ENCODE measurements at places on chromosomes 6 and 20. TPM values are rescaled to one million over a fixed set of nuclear protein-coding genes. Genes with fewer than 3 reads are reported as not detected.
A peak's percentile ranks its signal among the peaks of the same experiment; 100 is the strongest.

- no peaks in the 10 kb centered on the region for H3K4me1 ChIP-seq
- no peak for DNase-seq
- H3K27me3 ChIP-seq: no peaks in the 10 kb centered on the region
- H3K4me3 ChIP-seq: no peak overlapping the region
- H3K36me3 ChIP-seq: no peaks in the 10 kb centered on the region
These were observed 556.2 kb downstream of the CBLN4 start for GRCh38 chr20:55449091-55449490.

DNA sequence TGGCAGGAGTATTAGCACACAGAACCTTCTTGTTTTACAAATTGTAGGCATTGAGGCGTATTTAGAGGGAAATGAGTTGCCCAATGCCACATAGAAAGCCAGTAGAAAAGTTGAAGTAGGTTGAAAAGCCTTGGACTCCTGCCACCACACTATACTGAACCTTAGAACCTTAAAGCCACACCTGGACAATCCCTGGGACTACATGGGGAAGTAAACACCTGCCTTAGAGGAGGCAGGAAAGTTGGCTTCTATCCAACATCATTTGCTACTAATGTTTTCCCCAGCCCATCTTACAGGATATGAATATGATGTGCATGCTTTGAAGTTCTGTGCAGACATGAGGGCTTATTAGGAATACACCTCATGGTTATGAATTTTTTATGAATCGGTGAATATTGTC is 5.3 kb upstream of the EPPIN start:
- H3K4me3 ChIP-seq: no peak overlapping the region
- H3K4me1 ChIP-seq: no peaks in the 10 kb centered on the region
- no peaks in the 10 kb centered on the region for H3K27me3 ChIP-seq
- no peak overlapping the region for H3K27ac ChIP-seq
- no peak for DNase-seq

DNA sequence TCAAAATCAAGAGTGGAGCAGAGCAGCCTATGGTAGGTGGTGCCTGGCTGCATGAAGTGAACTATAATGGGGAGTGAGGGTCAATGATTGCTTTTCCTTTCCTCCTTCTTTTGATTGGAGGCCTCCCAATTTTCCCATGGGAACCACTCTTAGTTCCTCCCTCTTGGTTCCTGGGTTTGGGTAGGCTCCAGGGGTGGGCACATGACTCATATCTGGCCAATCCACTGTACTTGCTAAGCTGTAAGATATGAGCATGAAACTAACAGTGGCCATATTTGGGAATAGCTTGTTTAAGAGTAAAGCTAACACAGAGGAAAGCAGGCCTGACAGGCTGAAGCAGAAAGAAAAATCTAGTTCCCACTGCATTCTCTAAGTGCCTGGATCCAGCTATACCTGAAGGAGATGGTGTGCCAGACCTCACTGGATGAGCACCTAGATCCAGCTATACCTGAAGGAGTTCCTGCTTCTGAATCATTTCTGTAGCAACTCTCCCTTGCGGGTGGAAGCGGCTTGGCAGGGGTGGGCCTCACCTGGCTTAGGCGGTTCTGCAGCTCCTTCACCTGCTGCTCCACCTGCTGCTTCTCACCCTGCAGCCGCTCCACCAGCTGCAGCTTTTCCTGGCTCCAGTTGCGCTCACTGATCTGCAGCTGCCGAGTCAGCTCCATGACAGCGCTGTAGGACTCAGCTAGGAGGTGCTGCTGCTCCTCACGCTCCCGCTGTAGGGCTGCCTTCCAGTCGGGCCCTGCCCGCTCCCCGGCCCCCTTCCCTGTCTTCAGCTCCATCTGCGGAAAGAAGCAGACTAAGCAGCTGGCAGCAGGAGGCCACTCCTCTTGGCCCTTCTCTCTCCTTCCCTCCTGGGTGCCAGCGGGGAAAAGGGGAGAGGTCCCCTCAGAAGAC is 29.0 kb upstream of the DSN1 start:
- DNase-seq: peak; percentile 75
- peaks cover 30% of the 10 kb centered on the region for H3K36me3 ChIP-seq
- H3K4me1 ChIP-seq: peaks cover 3% of the 10 kb centered on the region

- H3K4me3 ChIP-seq: no peak overlapping the region
- H3K27ac ChIP-seq: peak overlapping the region; percentile 10
- peaks cover 3% of the 10 kb centered on the region for H3K4me1 ChIP-seq
- no peaks in the 10 kb centered on the region for H3K27me3 ChIP-seq
- no peaks in the 10 kb centered on the region for H3K36me3 ChIP-seq
- DNase-seq: peak; percentile 70
These were observed 57.6 kb upstream of the TIAM2 start for GRCh38 chr6:154937306-154938220.

- no peaks in the 10 kb centered on the region for H3K27me3 ChIP-seq
- no peak overlapping the region for H3K27ac ChIP-seq
- peak; percentile 31 for DNase-seq
- H3K4me3 ChIP-seq: no peak overlapping the region
These were observed 62.5 kb downstream of the AHI1 start for GRCh38 chr6:135434991-135435390.

- no peak overlapping the region for H3K4me3 ChIP-seq
- no peak for DNase-seq
- H3K27me3 ChIP-seq: no peaks in the 10 kb centered on the region
These were observed 323.1 kb upstream of the AGPAT4 start for GRCh38 chr6:161596807-161597520.

- peak; percentile 92 for DNase-seq
- H3K36me3 ChIP-seq: no peaks in the 10 kb centered on the region
- H3K27ac ChIP-seq: no peak overlapping the region
- H3K4me3 ChIP-seq: no peak overlapping the region
These were observed 29.9 kb upstream of the PREP start for GRCh38 chr6:105432797-105433196.

- H3K4me1 ChIP-seq: peaks cover 13% of the 10 kb centered on the region
- no peaks in the 10 kb centered on the region for H3K27me3 ChIP-seq
- H3K27ac ChIP-seq: peak overlapping the region; percentile 99
- peak overlapping the region; percentile 14 for H3K4me3 ChIP-seq
These were observed 223.2 kb upstream of the ECI2 start for GRCh38 chr6:4358414-4359107.

- DNase-seq: peak; percentile 97
- no peaks in the 10 kb centered on the region for H3K4me1 ChIP-seq
- H3K27me3 ChIP-seq: no peaks in the 10 kb centered on the region
- H3K36me3 ChIP-seq: no peaks in the 10 kb centered on the region
These were observed 712.9 kb upstream of the MAP3K7 start for GRCh38 chr6:91299544-91300491.

DNA sequence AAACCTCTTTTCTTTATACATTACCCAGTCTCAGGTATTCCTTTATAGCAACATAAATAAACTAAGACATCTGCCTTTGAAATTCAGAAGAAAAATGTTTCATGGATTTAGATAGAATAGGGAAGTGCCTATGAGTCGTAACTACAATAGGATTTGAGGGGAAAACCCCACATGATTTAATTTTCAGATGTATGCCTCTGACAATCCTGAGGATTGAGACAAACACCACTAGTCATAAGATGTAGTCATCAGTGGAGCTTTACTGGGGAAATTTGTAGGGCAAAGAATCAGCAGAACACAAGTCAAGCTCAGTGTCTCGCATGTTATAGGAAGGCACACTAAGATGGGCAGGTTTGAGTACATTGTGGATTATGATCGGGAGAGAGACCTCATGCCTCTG is 566.4 kb downstream of the BMP2 start:
- no peak overlapping the region for H3K4me3 ChIP-seq
- H3K27me3 ChIP-seq: no peaks in the 10 kb centered on the region
- DNase-seq: no peak
- H3K27ac ChIP-seq: no peak overlapping the region
- no peaks in the 10 kb centered on the region for H3K36me3 ChIP-seq

- no peaks in the 10 kb centered on the region for H3K27me3 ChIP-seq
- peak overlapping the region; percentile 81 for H3K4me3 ChIP-seq
- H3K36me3 ChIP-seq: no peaks in the 10 kb centered on the region
These were observed 1.1 kb downstream of the RNASET2 start for GRCh38 chr6:166955121-166955864.

- H3K4me1 ChIP-seq: no peaks in the 10 kb centered on the region
- no peak for DNase-seq
- H3K36me3 ChIP-seq: no peaks in the 10 kb centered on the region
These were observed at the start of gene SIRPB1 for GRCh38 chr20:1619861-1620444. Gene SIRPB1 (minus strand): TSS chr20:1620009. CDS start chr20:1619944, 65 bp downstream.

GRCh38 chr6:83597511-83597910 is 85.2 kb downstream of the PRSS35 start:
- H3K4me3 ChIP-seq: no peak overlapping the region
- no peaks in the 10 kb centered on the region for H3K27me3 ChIP-seq
- DNase-seq: no peak
- no peaks in the 10 kb centered on the region for H3K4me1 ChIP-seq

- H3K27ac ChIP-seq: peak overlapping the region; percentile 27
- H3K27me3 ChIP-seq: no peaks in the 10 kb centered on the region
- no peaks in the 10 kb centered on the region for H3K36me3 ChIP-seq
- peak; percentile 72 for DNase-seq
- H3K4me1 ChIP-seq: peaks cover 3% of the 10 kb centered on the region
These were observed 671.2 kb downstream of the COL12A1 start for GRCh38 chr6:74534465-74535211.

- H3K27me3 ChIP-seq: no peaks in the 10 kb centered on the region
- no peaks in the 10 kb centered on the region for H3K36me3 ChIP-seq
- H3K4me1 ChIP-seq: peaks cover 17% of the 10 kb centered on the region
- no peak overlapping the region for H3K4me3 ChIP-seq
- DNase-seq: peak; percentile 46
These were observed 28.4 kb downstream of the WRNIP1 start for GRCh38 chr6:2793534-2794151.

- no peaks in the 10 kb centered on the region for H3K36me3 ChIP-seq
- no peak for DNase-seq
- H3K4me1 ChIP-seq: no peaks in the 10 kb centered on the region
- H3K27me3 ChIP-seq: peaks cover 3% of the 10 kb centered on the region
- no peak overlapping the region for H3K27ac ChIP-seq
- no peak overlapping the region for H3K4me3 ChIP-seq
These were observed 202.0 kb upstream of the GMDS start for GRCh38 chr6:2447318-2447920.

GRCh38 chr6:105320271-105320670 is 82.6 kb downstream of the PREP start:
- no peak overlapping the region for H3K27ac ChIP-seq
- no peaks in the 10 kb centered on the region for H3K27me3 ChIP-seq
- no peak overlapping the region for H3K4me3 ChIP-seq

- H3K27me3 ChIP-seq: no peaks in the 10 kb centered on the region
- H3K4me3 ChIP-seq: no peak overlapping the region
- no peak for DNase-seq
- no peaks in the 10 kb centered on the region for H3K36me3 ChIP-seq
- no peaks in the 10 kb centered on the region for H3K4me1 ChIP-seq
These were observed 912.2 kb upstream of the ADGRB3 start for GRCh38 chr6:67722861-67723261.

- peaks cover 6% of the 10 kb centered on the region for H3K27me3 ChIP-seq
- no peak for DNase-seq
- no peak overlapping the region for H3K4me3 ChIP-seq
- H3K27ac ChIP-seq: no peak overlapping the region
These were observed 80.5 kb downstream of the TMEM242 start for GRCh38 chr6:157242791-157243190.

Gene TFEB
- total RNA-seq: 5.6 TPM

Gene BTNL2
- total RNA-seq: not detected

Gene HSPA1A
- 111 TPM for total RNA-seq

Gene PRR18
- not detected for total RNA-seq

Gene APCDD1L
- 0.99 TPM for total RNA-seq

Gene ZBTB9
- 4.9 TPM for total RNA-seq

Gene TMEM200A
- total RNA-seq: 44.2 TPM

Gene GCLC
- total RNA-seq: 35.4 TPM

Gene WFDC13
- total RNA-seq: not detected

Gene PRL
- not detected for total RNA-seq

Gene ADGRF5
- 0.26 TPM for total RNA-seq

Gene HLA-DRB5
- total RNA-seq: not detected
